Umbilical cord (tissue), 2 donors: ENCODE measurements at places on chromosomes 4 and X. TPM values are rescaled to one million over a fixed set of nuclear protein-coding genes. Genes with fewer than 3 reads are reported as not detected.
A peak's percentile ranks its signal among the peaks of the same experiment; 100 is the strongest.

GRCh38 chrX:79036157-79036880 lies 91.1 kb downstream of the P2RY10 start:
- DNase-seq = peak; percentile 5

Gene ZNF595
- total RNA-seq = 37.1 TPM

GRCh38 chr4:71602289-71602900 lies 181.5 kb downstream of the GC start:
- no peak for DNase-seq

GRCh38 chrX:22699581-22700091 lies 300.1 kb upstream of the DDX53 start:
- DNase-seq = no peak

GRCh38 chr4:72295966-72296557 lies 264.3 kb downstream of the NPFFR2 start:
- peak; percentile 79 for DNase-seq

Gene UGT2B7
- total RNA-seq = 4.8 TPM

DNA sequence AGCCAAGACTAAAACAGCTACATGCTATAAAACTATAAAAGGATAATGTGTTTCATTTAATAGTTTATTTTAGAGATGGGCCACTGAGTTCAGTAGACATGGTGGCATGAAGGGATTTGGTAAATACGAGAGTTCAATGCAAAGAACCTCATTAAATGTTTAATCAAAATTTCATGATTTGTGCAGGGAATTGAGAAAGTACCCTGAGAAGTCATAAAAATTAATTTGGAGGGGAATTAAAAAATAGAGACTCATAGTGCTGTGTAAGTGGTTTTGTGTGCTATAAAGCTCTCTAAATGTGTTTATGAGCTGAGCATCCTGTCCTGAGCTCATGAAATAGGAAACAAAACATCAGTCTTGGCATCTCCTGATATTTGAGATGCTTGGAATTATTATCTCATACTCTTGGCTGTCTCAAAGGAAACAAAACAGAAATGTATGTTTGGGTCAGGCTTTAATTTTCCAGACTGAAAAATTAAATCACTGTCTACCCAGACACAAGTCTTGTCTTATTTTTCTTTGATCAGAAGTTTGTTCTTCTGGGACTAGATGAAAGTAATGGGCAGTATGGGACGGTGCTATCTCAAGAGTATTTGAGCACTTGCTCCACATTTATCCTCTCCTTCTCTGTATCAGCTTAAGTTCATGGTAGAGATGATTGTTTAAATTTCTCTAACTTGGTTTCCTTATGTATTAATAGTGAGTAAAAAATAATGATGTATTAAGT lies 38.0 kb upstream of the EMCN start:
- DNase-seq = peak; percentile 78

Gene STBD1
- total RNA-seq = 29.1 TPM

- peak; percentile 62 for DNase-seq
These were observed 43.1 kb upstream of the FGF2 start for GRCh38 chr4:122783301-122784215.

Gene ATOH1
- 0.48 TPM for total RNA-seq
